ENCODE measurements at places on chromosomes 7 and 10.

DNA sequence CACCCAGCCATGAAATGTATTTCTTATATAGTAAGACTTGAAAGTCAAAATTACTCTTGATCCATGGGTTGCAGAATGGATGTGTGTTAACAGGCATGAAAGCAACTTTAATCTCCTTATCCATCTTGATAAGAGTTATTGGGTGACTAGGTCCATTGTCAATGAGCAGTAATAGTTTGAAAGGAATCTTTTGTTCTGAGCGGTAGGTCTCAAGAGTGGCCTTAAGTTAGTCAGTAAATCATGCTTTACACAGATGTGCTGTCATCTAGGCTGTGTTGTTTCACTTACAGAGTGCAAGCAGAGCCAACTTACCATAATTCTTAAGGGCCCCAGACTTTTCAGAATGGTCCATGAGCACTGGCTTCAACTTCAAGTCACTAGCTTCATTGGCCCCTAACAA lies 51.2 kb downstream of the KIAA1549 start:
- DNase-seq: no peak

GRCh38 chr10:71494980-71495381 lies 98.3 kb downstream of the CDH23 start:
- DNase-seq: peak; percentile 13

- no peak for DNase-seq
These were observed 1057.5 kb downstream of the GATA3 start for GRCh38 chr10:9111976-9112375.

DNA sequence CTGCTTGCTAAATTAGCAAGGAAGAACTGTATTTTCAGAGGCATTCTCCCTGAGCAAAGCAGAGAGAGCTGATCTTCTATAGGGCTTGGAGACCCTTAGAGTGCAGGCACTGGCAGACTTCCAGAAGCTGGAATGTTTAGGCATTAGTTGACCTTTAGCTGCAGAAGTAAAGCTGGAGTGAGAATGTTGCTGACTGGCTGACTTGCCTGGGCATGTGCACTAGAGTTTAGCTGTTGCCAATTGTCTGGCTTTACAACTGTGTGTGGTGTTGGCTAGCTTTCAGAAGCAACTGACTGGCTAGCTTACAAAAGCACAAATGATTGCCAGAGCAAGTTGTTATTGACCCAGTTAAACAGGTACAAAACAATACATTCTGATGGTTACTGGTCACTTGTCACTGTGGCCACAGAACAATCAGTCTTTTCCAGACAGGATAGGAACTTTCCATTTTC lies 25.1 kb downstream of the FAM13C start:
- DNase-seq: no peak

GRCh38 chr7:55381696-55382095 lies 16.6 kb downstream of the LANCL2 start:
- no peak for DNase-seq

- DNase-seq: peak; percentile 17
These were observed 651 bp downstream of the MYO3A start for GRCh38 chr10:25934621-25935139.

- peak; percentile 72 for DNase-seq
These were observed 53.6 kb downstream of the PYROXD2 start for GRCh38 chr10:98361131-98362025.

DNA sequence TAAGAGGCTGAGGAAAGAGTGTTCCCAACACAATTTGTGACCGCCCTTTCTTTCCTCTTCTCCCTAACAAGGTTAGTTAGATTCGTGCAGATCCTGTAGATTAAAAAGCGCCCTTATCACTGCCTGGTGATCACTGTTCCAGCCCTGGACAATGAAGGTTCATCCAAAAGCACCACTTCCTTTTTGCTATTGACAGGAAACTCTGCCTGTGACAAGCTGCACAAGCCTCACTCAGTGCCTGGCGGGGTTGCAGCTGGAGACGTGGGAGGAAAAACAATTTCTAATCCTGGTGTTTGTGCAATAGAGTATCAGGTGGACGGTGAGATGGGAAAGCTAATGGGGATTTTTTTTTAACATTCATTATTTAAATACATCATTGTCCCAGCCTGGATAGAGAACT lies 105.9 kb upstream of the CAV2 start:
- DNase-seq: no peak

- no peak for DNase-seq
These were observed 3.0 kb upstream of the VIPR2 start for GRCh38 chr7:159147687-159148086.

DNA sequence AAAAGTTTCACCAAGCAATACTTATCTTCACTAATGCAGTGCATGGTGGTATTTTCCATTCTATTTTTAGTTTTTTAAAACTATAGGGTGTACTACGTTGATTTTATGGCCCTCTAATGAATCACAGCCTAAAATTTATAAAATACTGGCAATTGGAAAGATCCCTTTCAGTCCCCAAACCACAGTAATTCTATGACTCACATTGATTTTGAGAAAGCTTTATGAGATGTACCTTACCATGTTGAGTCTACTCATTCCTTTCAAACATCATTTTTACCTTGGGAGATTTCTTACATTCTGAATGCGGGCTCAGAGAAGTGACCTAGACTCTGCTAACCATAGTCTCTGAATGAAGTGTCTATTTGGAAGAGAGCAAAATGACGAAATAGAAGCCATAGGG lies 141.6 kb downstream of the GPR85 start:
- no peak for DNase-seq

DNA sequence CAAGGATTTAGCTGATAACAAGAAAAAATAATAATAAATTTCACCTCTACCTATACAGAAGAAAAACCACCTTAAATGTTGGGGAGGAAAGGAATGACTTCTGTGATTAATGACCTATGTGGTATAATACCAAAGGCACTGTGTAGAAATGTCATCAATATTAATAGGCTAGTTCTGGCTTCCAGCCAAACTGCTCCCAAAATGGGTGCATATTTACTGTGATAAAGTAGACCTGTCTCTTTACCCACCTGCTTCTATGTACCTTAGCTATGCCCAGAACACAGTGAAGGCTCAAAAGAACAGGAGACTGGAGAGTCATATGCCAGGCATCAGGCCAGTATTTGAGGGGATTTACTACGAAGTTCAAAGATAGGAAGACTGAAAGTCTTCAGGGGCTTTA lies 76.0 kb downstream of the ATE1 start:
- no peak for DNase-seq

DNA sequence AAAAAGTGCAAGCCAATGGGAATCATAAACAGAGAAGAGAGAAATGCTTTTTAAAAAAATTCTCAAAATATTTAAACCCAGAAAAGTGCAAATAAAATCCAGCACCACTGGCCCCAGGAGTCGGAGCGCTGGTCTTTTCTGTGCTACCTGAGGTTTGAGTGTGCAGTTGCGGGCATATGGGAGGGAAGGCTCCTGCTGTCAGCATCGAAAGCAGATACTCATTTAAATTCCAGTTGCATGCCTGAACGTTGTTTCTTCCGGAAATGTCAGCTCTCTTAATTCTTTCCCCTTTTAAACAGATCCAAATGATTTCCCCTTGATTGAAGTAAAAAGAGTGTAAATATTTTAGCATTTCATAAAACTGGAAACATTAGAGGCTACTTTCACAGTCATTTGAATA lies 240.5 kb upstream of the GPR26 start:
- no peak for DNase-seq

DNA sequence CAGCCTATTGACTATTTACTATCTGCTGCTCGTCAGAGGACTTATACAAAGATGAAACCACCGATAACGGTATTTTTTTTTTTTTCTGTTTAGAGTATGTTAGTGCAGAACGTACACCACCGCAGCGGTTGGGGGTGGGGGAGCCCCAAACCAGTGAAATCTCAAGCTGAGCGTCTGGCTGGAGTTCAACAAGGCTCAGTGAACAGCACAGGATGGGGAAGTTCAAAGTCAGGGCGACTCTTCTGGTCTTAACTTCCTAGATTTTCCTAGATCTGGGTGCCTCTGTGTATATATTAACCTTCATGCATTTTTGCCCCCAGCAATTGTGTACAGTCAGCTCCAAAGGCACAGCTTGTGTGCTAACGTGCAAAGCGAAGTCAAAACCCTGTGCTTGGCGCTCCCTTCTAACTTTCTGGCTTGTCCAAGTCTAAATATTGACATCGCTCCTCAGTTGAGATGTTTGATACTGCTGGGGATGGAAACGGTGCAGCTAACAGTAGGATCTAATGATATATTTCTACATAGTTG lies 1.1 kb downstream of the RHOBTB1 start:
- peak; percentile 53 for DNase-seq

- DNase-seq: no peak
These were observed 71.1 kb downstream of the INSYN2A start for GRCh38 chr10:127125331-127125730.

DNA sequence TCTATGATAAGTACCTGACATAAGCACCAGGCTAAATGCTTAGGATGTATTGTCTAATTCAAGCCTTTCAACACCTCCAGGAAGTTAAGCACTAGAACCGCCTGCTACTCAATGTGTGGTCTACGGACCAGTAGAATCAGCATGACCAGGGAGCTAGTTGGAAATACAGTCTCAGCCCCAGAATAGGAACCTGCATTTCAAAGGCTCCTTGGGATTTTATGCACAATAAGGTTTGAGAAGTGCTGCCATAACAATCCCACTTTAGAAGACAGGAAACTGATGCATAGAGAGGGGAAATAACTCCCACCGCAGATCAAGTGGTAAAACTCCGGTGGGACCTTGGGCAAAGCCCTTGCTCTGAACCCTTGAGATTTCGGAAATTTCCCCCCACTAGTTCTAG lies 8.8 kb upstream of the DUSP5 start:
- no peak for DNase-seq

- DNase-seq: no peak
These were observed 84.2 kb downstream of the NPY start for GRCh38 chr7:24368161-24368560.

DNA sequence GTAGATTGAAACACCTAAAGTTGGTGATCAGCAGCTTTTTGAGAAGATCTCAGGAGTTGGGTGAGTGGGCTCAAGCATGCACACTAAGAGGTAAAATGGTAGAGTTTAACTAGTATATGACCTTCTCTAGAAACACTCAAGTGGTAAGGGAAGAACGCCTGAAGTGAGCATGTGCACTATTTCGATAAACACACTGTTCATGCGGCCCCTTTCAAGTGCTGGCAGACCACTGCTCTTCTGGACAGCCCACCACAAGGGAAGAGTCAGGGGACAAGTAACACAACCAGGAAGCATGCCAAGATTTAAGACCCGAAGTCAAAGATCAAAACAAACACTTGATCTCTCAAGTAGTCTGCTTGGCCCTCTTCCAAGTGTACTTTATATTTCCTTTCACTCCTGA lies 519.5 kb upstream of the ZWINT start:
- DNase-seq: no peak

GRCh38 chr7:37393476-37393875 lies 55.2 kb downstream of the ELMO1 start:
- DNase-seq: no peak

All from activated CD4-positive, alpha-beta memory T cell treated with anti-CD3 and anti-CD28 coated beads for 36 hours (primary cell).